ENCODE measurements at places on chromosomes 7 and 10. TPM values are rescaled to one million over a fixed set of nuclear protein-coding genes. Genes with fewer than 3 reads are reported as not detected.
A peak's percentile ranks its signal among the peaks of the same experiment; 100 is the strongest.

DNA sequence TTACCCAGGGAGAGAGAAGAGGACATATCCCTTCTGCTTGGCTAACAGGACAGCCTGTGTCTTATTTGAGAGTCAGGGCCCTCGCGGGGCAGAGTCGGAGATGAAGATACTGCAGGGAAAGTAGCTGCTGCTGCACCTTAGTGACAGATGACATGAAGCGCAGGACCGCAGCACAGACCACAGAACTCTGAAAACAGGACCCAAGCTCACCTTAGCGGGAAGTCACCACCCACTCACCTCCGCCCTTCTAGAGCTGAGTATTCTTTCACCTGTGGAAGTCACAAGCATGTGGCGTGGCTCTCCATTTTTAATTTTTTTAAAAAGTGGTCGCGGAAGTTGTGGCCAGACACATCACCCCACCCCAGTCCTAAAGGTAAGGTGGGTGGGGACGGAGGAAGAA, 191.4 kb downstream of the FAM107B start:
- DNase-seq: no peak

Gene CPA5
- not detected for total RNA-seq

- DNase-seq: no peak
These were observed 259.1 kb upstream of the KLF6 start for GRCh38 chr10:4043897-4044665.

GRCh38 chr10:59898125-59898835, 8.1 kb downstream of the CCDC6 start:
- DNase-seq: no peak

Gene TCERG1L
- total RNA-seq: 1.2 TPM

GRCh38 chr7:32094516-32094915, 24.3 kb upstream of the PDE1C start:
- DNase-seq: no peak

DNA sequence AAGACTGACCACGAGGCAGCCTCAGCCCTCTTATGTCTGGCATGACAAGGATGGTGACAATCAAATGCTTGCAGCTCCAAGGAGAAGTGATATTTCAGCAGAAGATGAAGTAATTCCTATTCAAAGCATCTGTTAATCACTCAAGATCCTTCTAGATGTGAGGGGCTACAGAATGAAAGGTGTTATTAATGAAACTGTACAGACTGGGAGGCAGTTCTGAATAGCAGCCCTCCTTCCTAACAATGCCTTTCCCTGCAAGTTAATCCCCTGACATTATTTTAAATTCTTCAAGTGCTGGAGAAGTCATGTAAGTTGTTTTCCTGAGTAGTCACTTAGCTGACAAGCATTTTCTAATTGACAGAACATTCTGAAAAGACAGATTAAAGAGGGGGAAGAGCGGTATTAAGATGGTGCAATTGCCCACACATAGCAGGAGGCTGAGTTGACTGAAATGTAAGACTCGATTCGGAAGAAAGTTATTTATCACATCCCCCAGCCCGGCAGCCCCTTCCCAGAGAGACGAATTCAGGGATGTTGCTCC, 300.8 kb downstream of the GRID1 start:
- peak; percentile 18 for DNase-seq

Gene PRRT4
- total RNA-seq: 0.83 TPM

Gene ANKRD61
- not detected for total RNA-seq

Gene OSBPL3
- 8.4 TPM for total RNA-seq

- DNase-seq: no peak
These were observed 495.6 kb upstream of the KLF6 start for GRCh38 chr10:4280461-4281189.

Gene GSAP
- total RNA-seq: 17.3 TPM

GRCh38 chr10:43231523-43232078, 35.3 kb downstream of the RASGEF1A start:
- DNase-seq: peak; percentile 10

DNA sequence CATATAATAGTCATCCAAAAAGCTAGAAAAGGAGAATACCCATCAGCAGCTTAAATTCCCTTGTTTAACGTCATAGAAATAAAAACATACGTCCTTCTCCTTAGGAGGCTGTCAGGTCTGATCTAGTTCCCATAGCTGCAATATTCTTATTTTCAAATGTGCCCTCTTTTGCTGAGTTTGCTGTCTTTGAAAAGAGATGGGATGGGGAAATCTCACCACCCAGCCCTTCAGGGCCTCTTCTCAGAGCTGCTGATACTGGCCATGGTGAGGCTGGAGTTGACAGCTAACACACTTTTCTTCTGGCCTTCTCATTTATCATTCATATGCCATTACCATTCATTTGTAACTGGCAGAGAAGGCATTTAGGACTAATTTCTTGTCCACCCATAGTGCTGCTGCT, 5.1 kb upstream of the PCGF5 start:
- no peak for DNase-seq

DNA sequence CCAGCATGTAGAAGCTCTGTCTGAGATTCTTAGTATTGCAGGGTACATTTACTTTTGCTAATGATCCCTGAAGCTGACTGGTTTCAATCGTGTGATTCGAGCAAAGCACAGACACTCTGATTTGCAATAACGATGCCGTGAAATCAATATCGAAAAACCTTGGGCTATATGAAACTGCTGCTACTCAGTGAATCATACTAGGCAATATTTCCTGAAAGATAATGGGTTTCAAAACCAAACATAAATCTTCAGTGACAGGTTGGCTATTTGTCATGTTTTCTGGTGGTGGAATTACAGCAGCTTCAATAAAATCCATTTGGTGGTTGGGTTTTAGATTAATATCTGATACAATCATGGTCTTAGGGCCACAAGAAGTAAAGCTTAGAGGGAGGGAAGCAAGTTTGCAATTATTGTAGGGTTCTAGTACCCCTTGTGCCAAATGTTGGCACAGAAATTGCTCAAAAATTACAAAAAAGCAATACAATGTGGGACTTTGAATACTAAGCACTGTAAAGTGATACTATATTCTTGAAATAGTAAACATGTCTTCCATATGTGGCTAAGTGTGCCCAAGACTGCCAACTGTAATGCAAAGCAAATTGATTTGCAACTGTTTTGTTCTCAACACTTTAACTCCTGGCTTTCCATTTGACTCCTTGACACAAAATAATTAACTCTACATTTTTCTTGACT, 112.4 kb upstream of the JAZF1 start:
- no peak for DNase-seq

GRCh38 chr7:64046041-64046389, 781 bp downstream of the ZNF727 start:
- DNase-seq: no peak

- no peak for DNase-seq
These were observed 33.1 kb downstream of the SEMA3C start for GRCh38 chr7:80885757-80886156.

GRCh38 chr7:151351967-151352366, 10.4 kb downstream of the NUB1 start:
- no peak for DNase-seq

Gene OGDHL
- total RNA-seq: 1.9 TPM

- no peak for DNase-seq
These were observed 106.7 kb downstream of the ITGB1 start for GRCh38 chr10:32851301-32851700.

GRCh38 chr10:80126876-80127275, 5.7 kb upstream of the PLAC9 start:
- no peak for DNase-seq

Gene NRG3
- 0.83 TPM for total RNA-seq

GRCh38 chr10:52597189-52597863, 175.3 kb downstream of the MBL2 start:
- no peak for DNase-seq

Gene STEAP1B
- total RNA-seq: 1.1 TPM

Gene LBX1
- not detected for total RNA-seq

DNA sequence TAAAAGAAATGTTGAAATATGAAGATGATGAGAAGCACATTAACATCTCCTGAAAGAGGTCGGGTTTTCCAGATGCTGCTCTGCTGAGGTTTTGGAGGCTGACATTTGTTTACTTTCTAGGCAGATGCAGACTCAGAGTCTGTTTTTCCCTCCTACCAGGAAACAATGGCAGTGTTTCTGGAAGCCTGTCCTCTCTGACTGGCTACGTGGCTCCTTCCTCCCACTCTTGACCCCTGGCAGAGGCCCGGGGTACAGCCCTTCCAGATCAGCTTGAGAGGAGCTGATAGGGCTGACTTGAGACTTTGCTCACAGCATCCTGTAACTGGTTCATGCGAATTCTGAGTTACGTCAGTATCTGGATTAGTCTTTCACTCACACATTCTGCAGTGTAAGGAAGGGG, 41.1 kb upstream of the IL15RA start:
- DNase-seq: peak; percentile 74

Measured in adrenal gland (tissue), 19 donors.